Nephron progenitor cell (in vitro differentiated cells): ENCODE measurements at places on chromosomes 3 and 15.

DNA sequence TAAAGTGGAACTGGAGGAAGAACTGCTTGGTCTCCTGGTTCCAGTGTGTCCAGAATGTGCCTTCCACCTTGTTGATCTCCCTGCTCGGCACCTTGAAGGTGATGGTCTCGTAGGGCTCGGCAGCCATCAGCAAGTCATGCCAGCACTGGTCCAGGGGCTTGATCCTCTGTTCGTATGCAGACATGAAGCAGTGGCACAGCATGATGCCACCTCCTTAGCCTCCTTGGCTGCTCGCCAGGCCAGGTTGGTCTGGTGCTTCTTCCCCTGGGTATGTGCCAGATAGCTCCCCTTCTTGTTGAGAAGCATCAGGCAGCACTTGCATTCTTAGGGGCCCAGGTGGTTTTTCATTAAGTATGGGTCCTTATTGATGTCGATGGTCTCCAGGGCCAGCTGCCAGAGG lies 17.8 kb upstream of the TXNRD3 start:
- no peak for DNase-seq

DNA sequence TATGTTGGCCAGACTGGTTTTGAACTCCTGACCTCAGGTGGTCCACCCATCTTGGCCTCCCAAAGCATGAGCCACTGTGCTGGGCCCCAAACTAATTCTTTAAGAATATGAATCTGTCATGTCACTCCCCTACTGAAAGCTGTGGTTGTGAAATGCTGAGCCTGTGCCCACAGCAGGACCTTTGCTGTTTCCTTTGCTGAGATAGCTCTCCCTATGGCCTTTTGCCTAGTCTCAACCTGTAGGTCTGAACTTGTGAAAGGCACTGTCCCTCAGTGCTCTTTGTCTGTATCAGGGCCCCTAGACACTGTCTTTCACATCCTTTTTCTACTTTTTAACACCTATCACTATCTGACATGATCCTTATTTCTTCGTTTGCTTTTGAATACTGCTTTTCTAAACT lies 62.7 kb upstream of the CCR4 start:
- DNase-seq = no peak

GRCh38 chr3:37946531-37946889 lies 44.1 kb upstream of the VILL start:
- no peak for DNase-seq

GRCh38 chr3:47356201-47356600 lies 24.6 kb upstream of the PTPN23 start:
- DNase-seq = no peak

- peak; percentile 70 for DNase-seq
Measured at GRCh38 chr15:64774629-64775493, 528 bp downstream of the RBPMS2 start.

DNA sequence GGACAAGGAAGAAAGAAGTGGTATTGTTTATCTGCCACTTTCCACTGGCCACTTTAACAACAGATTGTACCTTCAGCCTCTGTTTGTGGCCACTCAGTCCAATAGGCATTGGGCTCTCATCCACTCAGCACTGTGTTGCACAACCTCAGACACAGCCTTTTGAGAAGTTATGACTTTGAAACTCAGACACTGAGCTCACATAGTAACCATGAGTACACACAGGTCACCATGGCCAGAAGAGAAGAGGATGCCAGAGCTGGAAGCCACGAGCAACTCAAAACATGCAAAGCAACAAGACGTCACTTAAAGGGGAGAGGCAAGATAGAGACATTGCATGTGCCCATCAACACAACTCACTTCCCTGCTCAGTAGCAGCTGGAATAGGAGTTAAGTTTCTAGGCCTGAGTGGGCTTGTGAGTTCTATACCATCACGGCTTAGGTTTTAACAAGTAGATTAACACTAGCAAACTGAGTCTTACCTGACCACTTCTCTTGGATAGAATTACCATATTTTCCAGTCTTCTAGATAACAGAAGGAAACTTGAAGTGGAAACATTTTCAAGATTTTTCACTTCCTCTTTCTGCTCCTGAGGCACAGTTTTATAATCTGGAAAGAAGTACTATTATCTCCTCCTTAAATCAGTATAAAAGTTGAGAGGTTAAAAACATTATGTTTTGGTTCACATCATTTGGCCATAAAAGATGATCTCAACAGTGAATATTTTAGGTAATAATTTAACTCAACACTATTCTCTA lies 103.5 kb downstream of the IMPG2 start:
- DNase-seq = no peak

DNA sequence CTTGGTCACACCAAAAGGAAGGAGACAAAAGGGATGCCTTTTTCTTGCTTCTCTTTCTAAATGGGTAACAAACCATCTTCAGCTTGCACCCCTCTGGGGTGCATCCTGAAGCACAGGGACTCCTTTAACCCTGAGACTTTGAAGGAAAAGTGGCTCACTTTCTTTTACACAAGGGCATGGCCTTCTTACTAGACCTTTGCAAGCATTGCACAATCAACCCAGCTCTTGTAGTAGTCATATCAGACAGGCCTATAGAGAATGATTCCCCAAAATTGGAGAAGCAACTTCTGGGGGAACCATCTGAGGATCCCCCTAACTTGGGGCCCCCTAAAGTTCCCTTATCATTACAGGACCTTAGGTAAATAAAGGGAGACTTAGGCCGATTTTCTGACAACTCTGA lies 56.1 kb upstream of the GK5 start:
- no peak for DNase-seq

- no peak for DNase-seq
Measured at GRCh38 chr3:66598168-66598567, 97.3 kb upstream of the LRIG1 start.

GRCh38 chr3:183533412-183534132 lies 21.9 kb downstream of the KLHL6 start:
- DNase-seq = no peak

DNA sequence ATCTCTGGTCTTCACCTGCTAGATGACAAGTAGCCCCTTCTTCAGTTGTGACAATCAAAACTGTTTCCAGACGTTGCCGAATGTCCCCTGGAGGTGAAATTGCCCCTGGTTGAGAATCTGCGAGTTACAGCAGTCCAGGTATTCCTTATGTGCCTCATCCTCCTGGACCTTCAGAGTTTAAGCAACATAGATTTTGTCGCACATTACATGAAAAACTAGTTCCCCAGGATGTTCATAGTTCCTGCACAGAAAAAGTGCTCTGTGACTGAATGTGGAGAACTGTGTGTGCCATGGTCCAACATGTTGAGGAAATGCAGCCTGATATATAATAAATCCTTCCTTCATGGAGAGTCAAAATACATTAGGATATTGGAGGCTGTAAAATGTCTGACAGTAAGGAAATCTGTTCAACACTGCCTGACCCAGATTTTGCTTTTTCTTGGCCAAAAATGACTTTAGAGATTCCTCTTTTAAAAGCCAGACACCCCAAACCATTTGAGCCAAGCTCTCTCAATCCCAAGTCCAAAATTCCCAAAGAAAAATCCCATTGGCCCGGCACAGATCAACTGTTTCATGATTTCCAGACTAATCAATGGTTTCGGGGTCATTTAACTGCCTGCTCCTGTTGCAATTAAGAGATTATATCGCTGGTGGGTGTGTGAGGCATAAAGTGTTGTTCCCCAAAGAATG lies 20.4 kb upstream of the SHC4 start:
- DNase-seq = no peak

DNA sequence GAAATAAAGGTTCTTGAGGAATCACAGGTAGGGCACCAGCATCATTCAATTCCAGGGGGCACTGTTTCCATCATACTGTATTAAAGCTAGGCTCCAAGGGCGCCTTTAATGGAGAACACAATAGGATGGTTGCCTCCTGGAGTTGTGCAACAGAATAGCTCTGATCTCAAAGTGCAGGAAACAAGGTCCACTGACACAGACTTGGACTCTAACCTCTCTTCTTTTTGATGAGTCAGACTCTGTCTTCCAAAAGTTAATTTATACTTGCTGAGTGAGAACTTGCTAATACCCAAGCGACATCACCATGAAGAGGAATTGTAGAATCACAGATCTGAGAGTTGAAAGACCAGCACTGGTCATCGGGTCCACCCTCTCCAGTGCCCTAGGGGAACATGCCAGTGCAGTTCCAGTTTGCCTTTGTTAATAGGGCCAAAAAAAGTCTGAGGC lies 94.4 kb upstream of the PHLDB2 start:
- DNase-seq = no peak

- no peak for DNase-seq
Measured at GRCh38 chr3:42290966-42291714, 25.2 kb upstream of the CCK start.

DNA sequence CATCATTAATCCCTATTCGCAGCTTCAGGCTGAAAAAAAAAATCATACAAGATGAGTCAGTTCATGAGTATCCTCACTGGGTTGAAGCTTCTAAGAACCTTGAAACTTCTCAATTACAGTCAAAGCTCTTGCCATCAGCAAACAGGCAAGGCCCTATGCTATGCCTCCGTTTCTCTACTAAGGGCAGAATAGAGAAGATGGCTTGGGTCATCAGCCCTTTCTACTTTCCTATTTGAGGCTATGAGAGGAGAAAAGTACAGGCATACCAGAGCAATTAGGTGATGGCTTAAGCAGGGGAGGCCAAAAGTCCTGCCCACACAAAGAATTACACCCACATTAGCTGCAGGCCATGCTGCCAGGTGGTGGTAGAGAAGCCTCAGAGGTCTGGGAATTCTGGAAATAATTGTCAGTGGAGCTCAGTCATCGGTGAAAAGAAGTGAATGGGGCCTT lies 89.0 kb downstream of the MRPL46 start:
- no peak for DNase-seq
